ENCODE measurements at places on chromosomes 3 and 15. TPM values are rescaled to one million over a fixed set of nuclear protein-coding genes. Genes with fewer than 3 reads are reported as not detected.

DNA sequence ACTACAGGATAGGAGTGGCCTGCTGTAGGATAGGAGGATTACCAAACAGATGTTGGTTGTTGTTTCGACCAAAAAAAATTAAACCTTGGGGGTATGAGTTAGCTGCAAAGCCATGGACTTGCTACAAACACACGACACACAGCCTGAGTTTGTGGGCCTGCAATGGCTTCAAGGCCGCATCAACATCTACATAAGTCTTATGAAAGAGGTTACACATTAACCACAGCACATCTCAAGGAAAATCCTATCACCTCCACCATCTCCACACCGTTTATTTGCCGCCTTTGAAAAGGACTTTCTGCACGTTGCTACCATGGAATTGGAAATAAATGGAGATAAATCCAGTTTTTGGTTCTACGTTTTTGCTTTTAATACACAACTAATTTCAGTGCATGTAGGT lies 23.0 kb downstream of the LRIG1 start:
- no peak for DNase-seq

GRCh38 chr15:45377609-45378148 lies 665 bp downstream of the GATM start:
- peak; percentile 52 for DNase-seq

- no peak for DNase-seq
These were observed 1.6 kb upstream of the MTHFS start for GRCh38 chr15:79898369-79898768.

GRCh38 chr15:57563416-57563815 lies 28.3 kb upstream of the MYZAP start:
- no peak for DNase-seq

Gene ERICH6
- total RNA-seq = not detected

- DNase-seq = no peak
These were observed 366.4 kb upstream of the AGTR1 start for GRCh38 chr3:148331081-148331846.

GRCh38 chr15:58066042-58066867 lies 744 bp upstream of the ALDH1A2 start:
- DNase-seq = peak; percentile 81

DNA sequence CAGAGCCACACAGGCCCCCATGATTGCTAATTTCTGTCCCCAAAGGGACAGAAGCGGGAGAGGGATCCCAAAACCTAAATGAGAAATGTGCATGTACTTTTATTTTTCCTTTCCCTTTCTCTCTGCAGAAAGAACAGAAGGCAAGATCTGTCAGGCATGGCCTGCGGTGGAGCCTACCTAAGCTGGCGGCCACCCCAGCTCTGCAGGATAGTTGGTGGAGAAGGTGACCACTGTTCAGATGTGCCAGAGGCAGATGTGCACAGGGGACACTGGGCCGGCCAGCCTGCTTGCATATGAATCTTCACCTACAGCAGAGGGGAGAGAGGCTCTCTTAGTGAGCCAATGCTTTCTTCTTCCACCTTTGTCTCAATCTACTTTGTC lies 2.1 kb upstream of the AMOTL2 start:
- no peak for DNase-seq

DNA sequence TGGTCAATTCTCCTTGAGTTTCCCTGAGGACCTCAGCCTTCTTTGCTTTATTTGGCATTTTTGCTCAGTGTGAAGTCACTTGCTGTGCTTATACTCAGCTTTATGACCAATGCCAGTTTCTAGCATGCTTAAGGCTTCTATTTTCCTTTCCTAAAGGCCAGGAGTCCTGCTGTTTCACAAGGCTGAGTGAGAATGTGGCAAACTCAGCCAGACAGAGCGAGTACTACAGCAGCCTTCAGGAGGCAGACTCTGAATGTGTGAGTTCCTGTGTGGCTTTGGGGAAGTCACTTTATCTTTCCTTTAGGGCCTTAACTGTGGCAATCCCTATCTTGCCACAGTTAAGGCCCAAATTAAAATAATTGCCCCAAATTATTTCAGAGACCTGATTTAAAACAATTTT lies 213.2 kb upstream of the MRPL3 start:
- DNase-seq = no peak

GRCh38 chr3:1439395-1439794 lies 346.6 kb downstream of the CNTN6 start:
- DNase-seq = peak; percentile 69

DNA sequence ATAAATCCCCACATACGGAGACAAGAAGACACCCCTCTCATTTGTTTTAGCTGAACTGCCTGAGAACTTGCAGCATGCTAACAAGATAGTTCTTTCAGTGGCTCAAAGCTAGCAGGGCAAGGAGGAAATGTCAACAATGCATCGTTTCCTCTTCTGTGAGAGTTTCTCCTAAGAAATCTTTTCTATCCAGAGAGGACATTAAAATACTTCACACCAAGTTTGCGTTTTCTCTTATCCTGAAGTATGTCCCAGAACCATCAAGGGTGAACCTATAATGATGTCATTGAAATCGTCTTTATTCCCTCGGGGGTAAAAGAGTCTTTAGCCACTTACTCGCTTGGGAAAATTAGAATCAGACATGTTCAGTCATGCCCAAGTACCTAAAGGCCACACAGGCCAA lies 541.7 kb upstream of the MDFIC2 start:
- DNase-seq = peak; percentile 26

GRCh38 chr15:89888214-89888804 lies 5.5 kb downstream of the AP3S2 start:
- peak; percentile 61 for DNase-seq

- no peak for DNase-seq
These were observed 18.5 kb downstream of the KBTBD8 start for GRCh38 chr3:67016522-67017080.

DNA sequence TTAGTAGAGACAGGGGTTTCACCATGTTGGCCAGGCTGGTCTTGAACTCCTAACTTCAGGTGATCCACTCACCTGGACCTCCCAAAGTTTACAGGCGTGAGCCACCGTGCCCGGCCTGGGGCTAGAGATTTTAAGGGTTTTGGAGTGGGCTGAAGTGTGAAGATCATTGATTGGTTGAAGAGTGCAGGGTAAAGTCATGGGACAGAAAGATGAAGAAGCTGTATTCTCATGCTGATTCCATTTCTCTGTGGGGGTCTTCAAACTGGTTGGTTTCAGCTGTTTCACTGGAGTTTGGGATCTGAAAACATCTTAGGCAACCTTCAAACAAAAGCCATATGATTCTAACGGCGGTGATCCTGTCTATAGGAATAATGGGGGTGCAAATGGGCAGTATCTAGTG lies 52.1 kb downstream of the GATM start:
- DNase-seq = peak; percentile 30

DNA sequence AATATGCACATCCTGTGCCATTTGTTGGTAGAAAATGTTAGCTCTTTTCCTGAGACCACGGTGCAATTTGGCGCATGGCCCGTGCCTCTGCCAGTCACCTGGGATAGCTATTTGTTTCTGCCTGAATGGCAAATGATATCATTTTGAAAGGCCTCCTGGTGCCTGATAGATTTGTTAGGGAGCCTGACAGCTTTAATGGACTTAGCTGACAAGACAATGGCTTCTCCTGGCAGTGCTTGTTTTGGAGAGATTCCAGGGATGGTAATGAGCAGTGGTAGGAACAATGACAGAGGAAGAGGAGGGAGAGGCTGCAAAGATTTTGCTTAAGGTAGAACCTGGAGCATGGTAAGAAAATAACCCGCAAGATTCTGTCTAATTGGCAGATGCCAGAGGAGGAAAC lies 268.5 kb downstream of the CLSTN2 start:
- DNase-seq = peak; percentile 26

- DNase-seq = no peak
These were observed 575.1 kb downstream of the FOXP1 start for GRCh38 chr3:71008350-71008935.

GRCh38 chr3:196272826-196273225 lies 14.7 kb downstream of the PCYT1A start:
- DNase-seq = no peak

Gene CDV3
- total RNA-seq = 119 TPM

DNA sequence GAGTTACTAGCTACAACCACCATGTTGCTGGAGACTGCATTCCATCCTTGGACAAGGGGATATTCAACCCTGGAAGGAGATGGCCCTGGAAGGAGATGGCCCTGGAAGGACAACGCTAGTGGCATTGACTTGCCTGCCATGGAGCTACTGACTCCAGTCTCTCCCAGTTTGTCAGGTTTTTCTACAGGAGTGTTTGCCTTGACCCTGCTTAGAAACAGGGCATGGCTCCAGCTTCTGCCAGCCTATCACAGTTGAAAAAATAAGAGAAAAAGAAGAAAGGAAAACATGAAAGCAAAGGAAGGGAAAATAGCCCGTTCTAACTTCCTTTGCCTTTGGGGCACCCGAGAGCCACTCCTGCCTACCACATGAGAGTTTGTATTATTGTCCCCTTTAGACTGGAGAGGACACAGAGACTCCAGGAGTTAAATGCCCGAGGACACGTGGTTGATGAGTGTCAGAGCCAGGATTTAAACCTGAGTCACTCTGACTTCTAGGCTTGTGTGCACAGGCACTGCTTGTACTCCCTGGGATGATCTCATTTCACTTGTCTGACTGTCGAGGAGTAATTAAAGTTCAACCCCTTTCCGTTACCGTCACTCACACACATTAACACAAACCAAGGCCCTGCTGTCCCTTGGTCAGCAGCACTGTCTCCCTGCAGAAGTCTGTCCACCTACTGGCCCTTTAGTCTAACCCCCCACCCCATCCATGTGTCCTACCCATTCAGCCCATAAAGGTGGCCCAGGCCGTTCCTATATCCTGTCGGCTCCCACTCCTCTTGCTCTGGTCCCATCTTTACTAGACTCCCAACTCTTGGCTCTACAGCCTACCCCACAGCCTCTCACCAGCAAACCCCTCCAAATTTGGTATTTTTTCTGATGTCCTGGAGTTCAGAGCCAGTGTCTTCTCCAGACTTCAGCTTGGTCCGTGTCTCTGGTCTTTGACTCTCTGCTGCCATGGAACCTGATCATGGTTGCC lies 46.1 kb downstream of the C2CD4A start:
- DNase-seq = no peak

GRCh38 chr3:136720091-136720490 lies 32.1 kb downstream of the STAG1 start:
- no peak for DNase-seq

DNA sequence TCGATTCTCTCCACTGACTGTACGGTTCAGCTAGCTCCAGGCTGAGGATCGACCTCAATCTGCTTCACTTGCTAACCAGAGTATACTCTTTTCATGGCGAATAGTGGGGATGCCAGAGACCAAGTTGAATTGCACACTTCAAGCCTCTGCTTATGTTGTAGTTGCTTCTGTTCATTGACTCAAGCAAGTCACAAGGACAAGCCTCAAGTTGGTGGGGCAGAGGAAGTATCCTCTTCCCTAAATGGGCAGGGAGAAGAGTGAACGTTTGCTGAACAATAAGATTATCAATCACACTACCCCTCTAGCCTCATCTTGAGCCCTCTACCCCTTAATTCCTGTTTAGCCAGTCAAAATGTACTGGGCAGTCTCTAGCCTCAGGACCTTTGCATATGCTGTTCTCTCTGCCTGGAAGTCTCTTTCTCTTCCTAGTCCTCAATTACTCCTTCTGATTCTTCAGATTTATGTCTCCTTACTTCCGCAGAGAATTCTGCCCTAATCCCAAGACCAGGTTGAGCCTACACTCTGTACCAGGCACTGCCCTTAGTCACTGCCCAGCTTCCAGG lies 390.4 kb upstream of the PROK2 start:
- DNase-seq = no peak

GRCh38 chr3:106485217-106485616 lies 616.4 kb upstream of the CBLB start:
- no peak for DNase-seq

GRCh38 chr3:179076243-179077027 lies 4.8 kb upstream of the ZMAT3 start:
- DNase-seq = no peak

- no peak for DNase-seq
These were observed 15.1 kb downstream of the TTC14 start for GRCh38 chr3:180617049-180617448.

DNA sequence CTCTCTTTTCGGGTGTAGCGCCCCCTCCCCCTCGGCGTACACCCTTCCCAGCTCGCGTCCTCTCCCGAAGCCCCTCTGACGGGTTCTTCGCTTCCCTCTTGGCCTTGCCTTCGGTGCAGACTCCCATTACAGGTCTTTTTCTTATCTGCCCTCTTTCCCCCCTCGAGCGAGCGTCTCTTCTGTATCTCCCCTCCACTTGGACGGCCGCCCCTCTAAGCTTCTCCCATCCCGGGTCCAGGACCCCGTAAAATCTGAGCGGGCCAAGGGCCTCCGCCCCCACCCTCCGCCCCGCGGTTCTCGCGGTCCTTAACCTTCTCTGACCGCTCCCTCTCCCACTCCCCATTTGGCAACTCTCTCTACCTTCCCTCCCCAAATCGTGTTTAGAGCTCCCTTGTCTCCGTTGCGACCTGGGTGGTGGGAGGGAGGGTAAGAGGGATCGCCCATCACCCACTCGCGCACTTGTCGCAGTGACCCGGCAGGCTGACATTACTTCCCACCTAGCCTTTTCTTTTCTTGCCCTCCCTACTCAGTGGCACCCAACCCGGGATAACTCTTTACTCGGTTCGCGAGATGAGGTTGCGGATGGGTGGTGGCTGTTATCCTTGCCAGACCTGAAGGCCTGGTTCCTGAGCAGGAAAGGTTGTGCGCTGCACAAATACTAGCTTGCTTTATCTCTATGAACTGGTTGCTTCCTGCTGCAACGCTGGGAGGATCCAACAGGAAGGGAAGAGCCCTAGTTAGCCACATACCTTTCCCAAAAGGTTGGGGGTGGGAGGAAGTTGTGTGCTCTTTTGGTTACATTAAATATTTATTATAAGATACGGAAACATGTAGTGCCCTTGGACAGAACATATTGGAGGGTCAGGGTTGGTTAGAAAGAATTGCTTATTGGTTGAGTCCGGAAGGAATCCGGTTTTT lies 922 bp downstream of the RAB11A start:
- peak; percentile 62 for DNase-seq

Gene DMXL2
- total RNA-seq = 21.6 TPM

DNA sequence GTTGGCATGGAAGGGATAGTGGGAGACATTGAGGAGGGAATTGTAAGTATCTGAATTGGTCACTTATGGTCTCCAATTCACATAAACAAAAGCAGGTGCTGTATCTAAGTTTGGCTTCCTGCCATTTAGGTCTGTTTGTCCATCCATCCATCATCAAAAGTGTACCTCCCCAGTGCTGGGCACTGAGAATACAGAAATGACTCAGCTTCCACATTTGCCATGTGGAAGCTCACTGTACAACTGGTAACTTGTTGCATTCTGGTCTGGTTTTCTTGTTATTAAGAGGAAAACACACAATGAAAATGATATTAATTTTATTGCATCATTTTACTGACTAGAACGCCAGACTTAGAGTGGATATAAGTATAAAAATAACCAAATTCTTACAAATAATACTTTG lies 30.9 kb upstream of the MUC13 start:
- DNase-seq = no peak

- DNase-seq = no peak
These were observed 197.8 kb downstream of the TNIK start for GRCh38 chr3:171262431-171262830.

Gene STRIT1
- total RNA-seq = not detected

GRCh38 chr3:112333381-112334317 lies 693 bp downstream of the CD200 start:
- DNase-seq = peak; percentile 87

Gene TGM5
- not detected for total RNA-seq
